ENCODE measurements at places on chromosomes 6 and 20.

DNA sequence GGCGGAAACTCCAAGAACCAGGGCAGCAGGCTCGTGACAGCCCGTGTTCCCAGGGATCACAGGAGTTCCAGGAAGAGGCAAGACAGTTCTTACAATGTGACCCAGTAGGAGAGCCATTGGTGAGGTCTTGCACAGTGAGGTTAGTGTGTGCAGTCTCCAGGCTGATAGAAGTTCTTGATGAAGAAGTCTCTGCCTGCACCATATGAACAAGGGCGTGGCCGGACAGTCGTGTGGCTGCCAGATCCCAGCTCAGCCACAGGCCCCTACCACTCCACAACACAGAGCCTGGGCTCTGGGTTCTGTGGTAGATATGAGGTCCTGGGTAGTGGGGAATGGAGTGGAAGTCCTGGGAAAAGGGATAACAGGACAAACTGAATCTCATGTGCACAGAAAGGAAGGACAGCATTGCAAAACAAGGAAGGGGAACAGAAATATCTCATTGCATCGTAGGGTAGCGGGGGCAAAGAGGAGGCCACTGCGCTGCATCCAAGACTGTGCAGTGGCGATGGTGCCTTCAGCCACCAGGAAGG is 65.2 kb downstream of the STX11 start:
- peak; percentile 25 for DNase-seq

- DNase-seq = no peak
Observed at GRCh38 chr20:35286077-35286898, 1.7 kb upstream of the EIF6 start.

DNA sequence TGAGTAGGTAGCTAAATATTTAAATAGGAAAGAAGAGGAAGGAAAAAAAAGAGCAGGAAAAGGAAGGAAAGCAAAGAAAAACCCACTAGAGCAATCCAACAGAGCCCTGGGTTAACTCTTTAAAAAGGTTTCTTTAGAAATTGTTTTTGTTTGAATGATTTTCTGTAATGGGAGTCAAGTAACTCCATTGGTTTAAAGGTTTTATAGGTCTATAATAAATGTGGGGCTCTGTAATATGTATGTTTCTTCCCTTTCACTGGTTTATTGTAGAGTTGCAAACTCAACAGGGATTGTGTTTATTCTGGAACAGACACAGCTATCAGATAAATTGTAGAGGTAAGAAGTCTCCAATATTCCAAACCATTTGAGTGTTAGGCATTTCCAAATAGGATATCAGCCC is 10.9 kb downstream of the PLEKHG1 start:
- DNase-seq = no peak

GRCh38 chr20:428658-429200 is 20.6 kb downstream of the RBCK1 start:
- DNase-seq = no peak

- no peak for DNase-seq
Observed at GRCh38 chr6:154166140-154166539, 127.1 kb downstream of the OPRM1 start.

- no peak for DNase-seq
Observed at GRCh38 chr6:105759015-105759414, 327.1 kb upstream of the PRDM1 start.

DNA sequence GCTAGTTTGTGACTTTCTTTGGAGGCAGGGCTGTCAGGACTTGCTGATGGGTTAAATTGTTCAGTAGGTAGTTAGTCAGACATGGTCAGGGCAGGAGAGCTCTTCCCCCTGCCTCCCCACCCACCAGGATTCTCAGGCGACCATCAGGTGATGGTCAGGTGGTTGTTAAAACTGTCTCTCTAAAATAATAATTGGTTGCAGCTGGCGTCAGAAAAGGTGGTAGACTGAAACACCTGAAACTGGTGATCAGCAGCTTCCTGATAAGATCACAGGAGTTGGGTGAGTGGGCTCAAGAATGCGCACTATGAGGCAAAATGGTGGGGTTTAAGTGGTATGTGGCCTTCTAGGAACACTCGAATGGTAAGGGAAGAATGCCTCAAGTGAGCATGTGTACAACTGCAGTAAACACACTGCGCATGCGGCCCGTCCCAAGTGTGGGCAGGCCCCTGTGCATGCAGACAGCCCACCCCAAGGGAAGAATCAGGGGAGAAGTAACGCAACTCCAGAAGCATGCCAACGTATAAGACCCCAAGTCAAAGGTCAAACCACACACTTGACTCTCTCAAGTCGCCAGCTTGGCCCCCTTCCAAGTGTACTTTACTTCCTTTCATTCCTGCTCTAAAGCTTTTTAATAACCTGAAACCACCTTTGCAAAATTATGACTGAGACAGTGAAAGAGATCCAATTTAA is 7.9 kb upstream of the BLCAP start:
- DNase-seq = no peak

- DNase-seq = no peak
Observed at GRCh38 chr6:97443408-97444080, 160.5 kb upstream of the MMS22L start.
